ENCODE measurements at places on chromosomes 4 and X.

DNA sequence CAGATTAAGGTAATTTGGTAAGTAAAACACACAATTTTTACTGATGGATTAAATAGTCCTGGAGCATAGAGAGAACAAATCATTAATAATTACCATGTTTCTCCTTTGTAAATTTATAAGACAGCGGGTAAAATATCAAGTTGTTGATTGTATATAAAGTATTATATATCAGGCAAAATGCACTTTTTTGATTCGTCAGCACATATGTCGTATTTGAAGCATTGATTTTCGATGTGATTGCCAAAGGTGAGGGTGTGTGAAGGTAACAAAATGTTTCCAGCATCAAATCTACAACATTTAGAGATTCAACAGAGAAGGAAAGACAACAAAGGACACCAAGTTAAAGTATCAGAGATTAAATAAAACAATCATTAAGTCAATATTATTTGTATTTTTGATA, 1437.8 kb upstream of the ADGRL3 start:
- no peaks in the 10 kb centered on the region for H3K4me1 ChIP-seq
- H3K36me3 ChIP-seq: no peaks in the 10 kb centered on the region
- H3K27ac ChIP-seq: no peak overlapping the region
- H3K4me3 ChIP-seq: no peak overlapping the region
- no peaks in the 10 kb centered on the region for H3K27me3 ChIP-seq

- no peaks in the 10 kb centered on the region for H3K36me3 ChIP-seq
- peaks cover 5% of the 10 kb centered on the region for H3K4me1 ChIP-seq
- H3K4me3 ChIP-seq: no peak overlapping the region
- H3K27ac ChIP-seq: no peak overlapping the region
Measured at GRCh38 chr4:159216834-159217233, 114.0 kb downstream of the RAPGEF2 start.

- no peaks in the 10 kb centered on the region for H3K4me1 ChIP-seq
- H3K4me3 ChIP-seq: no peak overlapping the region
- H3K27ac ChIP-seq: no peak overlapping the region
- no peaks in the 10 kb centered on the region for H3K36me3 ChIP-seq
Measured at GRCh38 chrX:41779941-41780340, 56.0 kb downstream of the GPR82 start.

DNA sequence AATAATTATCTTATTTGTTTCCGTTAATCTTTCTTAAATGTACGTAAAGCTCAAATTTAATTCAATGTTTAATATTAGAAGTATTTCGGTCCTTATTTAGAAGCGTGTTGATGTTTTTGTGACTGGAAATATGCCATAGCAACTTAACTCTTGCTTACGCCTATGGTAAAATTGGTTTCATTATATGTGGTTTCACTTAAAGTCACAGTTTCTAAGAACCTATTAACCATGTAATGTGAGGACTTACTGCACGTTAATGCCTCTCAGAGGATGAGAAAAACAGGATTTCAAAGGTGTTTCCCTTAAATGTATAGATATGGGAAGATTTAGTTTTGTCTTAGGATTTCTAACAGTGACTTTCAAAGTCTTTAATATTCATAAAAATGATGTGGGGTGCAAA, 206.4 kb upstream of the IL15 start:
- no peak overlapping the region for H3K4me3 ChIP-seq
- DNase-seq: no peak
- no peak overlapping the region for H3K27ac ChIP-seq
- H3K4me1 ChIP-seq: no peaks in the 10 kb centered on the region
- no peaks in the 10 kb centered on the region for H3K36me3 ChIP-seq

Measured in lower lobe of right lung (tissue), 2 donors.